NCI-H2029 (cell line): ENCODE measurements at places on chromosomes 3 and 15.

GRCh38 chr15:28891588-28891987, 5.8 kb downstream of the APBA2 start:
- DNase-seq: no peak

DNA sequence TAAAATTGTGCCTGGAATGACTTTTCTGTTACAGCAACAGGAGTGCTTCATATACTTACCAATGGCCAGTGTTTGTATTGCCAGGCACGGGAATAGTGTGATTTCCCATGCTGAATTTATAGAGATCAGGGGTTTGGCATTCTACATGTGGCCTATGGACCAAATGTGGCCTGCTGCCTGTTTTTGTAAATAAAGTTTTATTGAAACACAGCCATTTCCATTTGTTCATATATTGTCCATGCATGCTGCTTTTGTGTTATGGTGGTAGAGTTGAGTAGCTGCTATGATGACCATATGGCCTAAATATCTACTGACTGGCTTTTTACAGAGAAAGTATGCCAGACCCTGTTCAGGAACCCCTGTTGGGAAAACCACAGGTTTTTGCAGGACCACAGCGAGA, 55.6 kb downstream of the SLCO3A1 start:
- no peak for DNase-seq

DNA sequence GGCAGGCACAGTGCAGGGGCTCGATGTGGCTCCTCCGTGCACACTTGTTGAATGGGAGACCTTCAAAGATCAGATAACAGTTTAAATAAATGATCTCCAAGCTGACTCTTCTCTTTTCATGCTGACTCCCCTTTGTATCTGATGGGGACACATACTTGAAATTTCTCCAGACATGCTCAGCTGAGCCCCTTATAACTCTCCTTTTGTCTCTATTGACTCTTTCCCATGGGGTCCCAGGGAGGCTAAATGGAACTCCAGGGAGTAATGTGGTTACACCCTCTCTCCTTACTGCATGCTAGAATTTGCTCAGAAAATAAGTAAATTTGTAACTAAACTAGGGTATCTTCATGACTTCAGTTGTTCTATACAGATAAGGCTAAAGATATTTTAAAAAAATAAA, 48.2 kb upstream of the TM4SF4 start:
- DNase-seq: no peak

DNA sequence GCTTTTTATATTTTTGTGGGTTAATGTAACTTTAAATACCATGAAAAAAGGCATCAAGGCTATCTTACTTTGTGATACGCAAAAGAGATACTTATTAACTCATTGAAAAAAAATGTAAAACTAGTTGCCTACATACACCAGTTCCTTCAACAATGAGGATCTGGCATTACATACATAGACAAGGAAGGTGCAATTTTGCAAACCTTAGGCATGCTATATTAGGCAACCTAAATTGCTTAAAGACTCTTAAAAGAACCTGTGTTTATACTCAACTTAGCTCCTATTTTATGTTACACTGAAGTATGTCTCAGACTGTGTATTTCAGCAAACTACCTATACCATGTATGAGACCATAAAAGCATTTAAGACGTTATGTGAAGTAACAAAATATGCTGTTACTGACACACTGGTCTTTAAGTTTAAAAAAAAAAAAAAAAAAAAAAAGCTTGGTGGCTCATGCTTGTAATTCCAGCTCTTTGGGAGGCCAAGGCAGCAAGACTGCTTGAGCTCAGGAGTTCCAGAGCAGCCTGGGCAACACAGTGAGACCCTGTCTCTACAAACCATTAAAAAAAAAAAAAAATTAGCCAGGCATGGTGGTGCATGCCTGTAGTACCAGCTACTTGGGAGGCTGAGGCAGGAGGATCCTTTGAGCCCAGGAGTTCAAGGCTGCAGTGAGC, 9.1 kb downstream of the TASOR start:
- no peak for DNase-seq

DNA sequence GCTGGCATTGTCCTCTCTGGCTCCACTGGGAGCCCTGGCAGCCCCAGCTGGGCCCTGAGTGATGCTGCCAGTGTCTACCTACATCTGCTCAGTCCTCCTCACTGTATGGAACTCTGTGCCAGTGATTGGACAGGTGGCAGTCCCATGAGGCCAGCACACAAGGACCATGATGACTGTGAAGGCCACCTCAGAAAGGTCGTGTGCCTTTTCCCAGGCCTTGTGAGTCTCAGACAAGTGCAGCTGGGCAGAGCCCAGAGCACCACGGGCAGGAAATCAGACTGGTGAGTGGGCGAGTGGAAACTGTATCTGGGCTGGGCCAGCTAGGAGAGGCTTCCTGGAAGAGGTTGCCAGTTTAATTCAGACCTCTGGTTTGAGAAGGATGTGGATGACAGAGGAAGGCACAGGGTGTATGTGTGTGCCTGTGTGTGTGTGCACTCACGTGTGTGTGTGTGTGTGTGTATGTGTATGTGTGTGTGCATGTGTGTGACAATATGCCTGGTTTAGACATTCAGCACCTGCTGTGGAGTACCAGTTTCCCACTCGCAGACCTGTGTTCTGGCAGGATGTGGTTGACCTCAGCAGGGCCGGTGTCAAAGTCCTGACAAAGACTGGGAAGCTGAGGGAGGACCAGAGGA, 7.0 kb downstream of the MAPKAPK3 start:
- DNase-seq: no peak

DNA sequence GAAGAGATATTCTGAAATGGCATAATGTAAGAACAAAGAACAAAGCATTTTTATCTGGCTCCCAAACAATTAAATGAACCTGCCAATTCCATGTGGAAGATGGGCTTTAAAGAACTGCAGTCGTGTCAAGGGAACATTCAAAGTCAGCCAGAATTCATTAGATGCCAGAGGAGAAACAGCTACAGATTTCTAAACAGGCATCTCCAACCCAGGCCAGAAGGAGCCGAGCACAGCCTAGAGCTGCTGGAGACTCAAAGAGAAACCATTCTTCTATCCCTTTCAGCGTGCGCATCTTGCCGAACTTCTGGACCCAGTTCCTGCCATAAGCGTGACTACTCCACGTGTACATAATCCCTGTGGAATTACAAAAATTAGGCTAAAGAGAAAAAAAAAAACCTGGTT, 60.4 kb downstream of the MB21D2 start:
- no peak for DNase-seq

DNA sequence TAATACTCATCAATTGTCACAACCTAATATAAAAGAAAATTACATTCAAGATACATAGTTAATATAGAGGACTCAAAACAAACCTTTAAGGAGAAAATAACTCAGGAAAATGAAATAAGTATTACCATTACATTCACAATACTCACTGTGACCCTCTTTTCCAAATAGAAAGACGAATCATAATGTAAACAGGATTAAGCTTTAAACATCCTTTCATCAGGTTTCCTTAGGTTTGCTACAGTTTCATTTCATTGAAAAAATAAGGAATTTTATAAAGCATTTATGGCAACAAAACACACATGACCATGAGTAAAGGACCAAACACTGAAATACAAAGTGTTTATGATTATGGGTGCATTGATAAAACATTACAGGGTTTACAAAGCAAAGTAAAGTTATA, 162.7 kb downstream of the ALCAM start:
- DNase-seq: no peak

- no peak for DNase-seq
Observed at GRCh38 chr3:48528754-48529153, 24.8 kb upstream of the SHISA5 start.

GRCh38 chr3:66816090-66816761, 181.9 kb upstream of the KBTBD8 start:
- DNase-seq: peak; percentile 26

GRCh38 chr3:140363801-140364200, 314.1 kb upstream of the TRIM42 start:
- DNase-seq: peak; percentile 49

DNA sequence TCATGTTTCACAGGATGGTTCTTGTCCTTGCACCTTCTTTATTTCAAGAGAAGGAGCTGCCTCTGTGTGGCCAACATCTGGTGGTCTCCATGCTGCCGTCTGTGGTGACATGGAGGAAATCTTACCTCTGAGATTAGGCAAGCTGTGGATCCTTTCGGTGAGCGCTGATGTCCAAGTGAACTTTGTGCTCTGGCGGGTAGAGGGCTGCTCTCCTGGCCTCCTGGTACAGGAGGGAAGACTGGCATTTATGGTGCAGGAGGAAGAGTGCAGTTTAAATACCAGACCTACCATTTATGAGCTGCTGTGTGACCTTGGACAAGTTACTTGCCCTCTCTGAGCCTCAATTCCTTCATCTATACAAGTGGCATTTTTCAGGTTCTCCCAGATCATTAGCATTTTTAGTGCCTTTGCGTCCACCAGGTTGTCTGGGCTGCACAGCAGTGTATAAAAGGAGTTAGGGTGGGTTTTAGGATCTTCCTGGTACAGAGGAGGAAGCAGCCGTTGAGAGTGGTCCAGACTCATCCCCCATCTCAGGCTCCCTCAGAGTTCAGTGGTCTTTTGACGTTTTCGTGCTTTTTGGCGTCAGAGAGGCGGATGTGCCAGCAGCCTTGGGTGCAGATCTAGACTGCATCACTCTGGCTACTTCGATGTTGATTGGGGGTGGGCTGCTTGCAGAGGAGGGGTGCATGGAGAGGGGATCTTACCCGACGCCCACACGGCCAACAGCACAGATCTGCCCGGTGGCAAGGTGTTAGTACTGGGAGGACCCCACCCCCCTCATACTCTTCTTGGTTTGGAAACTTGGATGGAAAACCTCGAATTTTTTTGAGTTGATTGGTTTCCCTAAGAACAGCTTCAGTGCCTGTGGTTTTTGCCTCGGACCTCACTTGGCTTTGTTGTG, 162.2 kb downstream of the ITPR1 start:
- DNase-seq: no peak

- DNase-seq: no peak
Observed at GRCh38 chr3:146052056-146052790, 108.8 kb downstream of the PLOD2 start.

DNA sequence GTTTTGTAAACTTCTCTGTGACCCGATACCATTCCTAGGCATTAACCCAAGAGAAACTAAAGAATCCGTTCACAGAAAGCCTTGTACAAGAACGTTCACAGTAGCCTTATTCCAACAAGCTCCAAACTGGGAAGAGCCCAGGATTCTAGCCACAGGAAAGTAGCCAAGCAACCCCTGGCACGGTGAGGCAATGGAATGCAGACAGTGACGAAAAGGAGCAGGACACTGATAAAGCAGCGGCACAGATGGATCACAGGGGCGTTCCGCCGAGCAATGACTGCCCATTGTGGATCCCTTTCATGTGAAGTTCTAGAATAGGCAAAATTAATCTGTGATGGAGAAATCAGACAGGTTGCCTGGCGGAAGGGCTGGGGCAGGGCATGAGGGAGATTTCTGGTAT, 198.7 kb upstream of the CHRNA7 start:
- no peak for DNase-seq

- DNase-seq: no peak
Observed at GRCh38 chr3:132145833-132146232, 111.0 kb upstream of the CPNE4 start.

DNA sequence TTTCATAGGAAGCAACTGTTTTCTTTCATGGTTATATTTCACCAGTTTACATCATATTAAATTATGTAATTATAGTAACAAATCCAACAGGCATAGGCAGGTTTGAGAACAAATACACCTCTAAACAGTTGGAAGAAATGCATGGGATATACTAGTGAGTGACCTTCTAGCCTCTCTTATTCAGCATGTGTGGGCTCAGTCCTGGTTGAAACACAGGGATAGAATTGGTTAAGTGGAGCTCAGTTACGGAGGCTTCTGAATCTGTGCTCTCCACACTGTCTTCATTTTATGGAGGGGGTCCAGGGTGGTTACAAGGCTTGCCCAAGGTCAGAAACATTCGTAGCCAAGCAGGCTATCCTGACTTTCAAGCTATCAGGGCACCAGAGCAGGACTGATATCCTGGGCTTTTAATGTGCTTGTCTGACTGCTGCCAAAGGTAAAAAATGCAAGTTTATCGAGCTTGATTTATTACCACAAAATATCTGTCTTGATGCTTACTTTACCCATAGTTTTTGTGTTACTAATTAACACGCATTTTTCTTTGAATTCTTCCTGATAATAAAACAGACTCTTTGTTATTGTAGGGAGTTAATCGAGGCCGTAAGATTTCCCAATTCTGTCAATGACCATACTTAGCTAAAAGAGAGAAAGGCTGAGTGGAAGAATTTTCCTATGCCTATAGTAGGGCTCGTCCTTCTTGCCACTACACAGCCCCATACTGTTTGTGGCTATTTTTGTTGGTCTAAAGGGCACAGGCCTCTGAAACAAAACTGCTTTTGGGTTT, 89.6 kb downstream of the FILIP1L start:
- DNase-seq: no peak

DNA sequence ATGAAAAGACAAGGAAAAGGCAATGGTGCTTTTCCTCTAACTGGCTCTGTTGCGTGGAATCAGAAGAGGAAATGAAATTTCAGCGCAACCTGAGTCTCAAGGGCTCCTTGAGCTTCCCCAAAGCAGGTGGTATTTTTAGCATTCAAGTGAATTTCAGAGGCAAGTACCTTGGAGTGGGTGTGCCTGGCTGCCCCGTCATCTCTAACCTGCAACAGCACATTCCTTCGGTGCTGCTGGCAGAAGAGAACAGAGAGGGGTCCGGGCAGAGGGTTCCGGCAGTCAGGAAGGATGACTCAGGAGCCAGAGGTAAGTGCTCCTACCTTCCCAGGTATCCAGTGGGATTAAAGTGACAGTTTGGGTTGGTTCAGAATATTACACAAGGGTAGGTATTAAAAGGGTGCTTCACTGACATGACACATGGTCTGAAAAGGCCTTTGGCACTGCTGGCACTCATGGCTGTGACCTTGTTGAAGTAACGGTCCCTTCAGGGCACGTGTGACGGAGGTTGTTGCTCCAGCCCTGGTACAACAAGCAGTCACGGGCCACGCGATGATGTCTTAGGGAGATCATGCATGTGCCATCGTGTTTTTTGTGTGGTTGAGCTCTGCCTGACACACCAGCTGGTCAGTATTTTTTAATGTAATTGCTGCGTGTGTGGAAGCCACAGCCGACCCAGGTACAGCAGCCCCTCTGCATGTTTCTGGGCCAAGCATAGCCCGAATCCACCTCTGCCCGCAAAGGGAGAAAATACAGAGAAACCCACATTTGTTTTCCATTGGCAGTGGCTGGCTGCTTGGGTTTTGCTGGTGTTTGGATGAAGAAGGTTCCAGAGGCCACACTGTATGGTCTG, 75.7 kb downstream of the LRRK1 start:
- no peak for DNase-seq

- no peak for DNase-seq
Observed at GRCh38 chr3:18217507-18218174, 207.5 kb downstream of the SATB1 start.

GRCh38 chr3:1381647-1382036, 288.8 kb downstream of the CNTN6 start:
- DNase-seq: no peak

GRCh38 chr3:113263020-113263419, 51.7 kb downstream of the BOC start:
- DNase-seq: no peak
